ENCODE measurements at places on chromosomes 2 and 18.
A peak's percentile ranks its signal among the peaks of the same experiment; 100 is the strongest.

- DNase-seq = no peak
Observed at GRCh38 chr2:126908721-126909177, 10.1 kb downstream of the TEX51 start.

GRCh38 chr18:6478121-6478520 is 63.4 kb upstream of the L3MBTL4 start:
- DNase-seq = no peak

GRCh38 chr2:69054431-69054830 is 41.5 kb downstream of the ANTXR1 start:
- DNase-seq = no peak

GRCh38 chr2:130726614-130727180 is 2.2 kb upstream of the GPR148 start:
- no peak for DNase-seq

DNA sequence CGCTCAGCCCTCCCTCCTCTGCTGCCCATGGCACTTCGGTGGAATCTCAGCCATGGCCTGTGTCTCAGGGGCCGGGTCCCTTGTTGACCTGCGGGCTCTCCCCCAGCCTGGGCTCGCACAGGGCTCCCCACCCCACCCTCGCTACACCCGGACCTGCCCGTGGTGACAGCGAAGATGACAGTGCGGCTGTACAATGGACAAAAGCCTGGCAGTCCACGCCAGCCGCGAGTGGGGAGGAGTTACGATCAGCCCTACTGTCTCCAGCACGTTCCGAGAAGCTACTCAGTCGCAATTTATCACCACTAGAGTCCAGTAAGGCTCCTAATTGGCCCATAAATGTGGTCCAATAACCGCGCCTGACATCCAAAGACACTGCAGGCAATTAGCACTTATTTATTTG is 31.6 kb downstream of the GBX2 start:
- no peak for DNase-seq

GRCh38 chr2:235005603-235006259 is 53.9 kb downstream of the SH3BP4 start:
- DNase-seq = no peak

GRCh38 chr2:146634230-146635097 is 1210.4 kb upstream of the ACVR2A start:
- no peak for DNase-seq

- DNase-seq = no peak
Observed at GRCh38 chr18:77323640-77324299, 74.1 kb downstream of the GALR1 start.

- DNase-seq = peak; percentile 65
Observed at GRCh38 chr2:43218702-43219382, 7.6 kb downstream of the ZFP36L2 start.

GRCh38 chr2:189171956-189172609 is 7.5 kb downstream of the COL5A2 start:
- no peak for DNase-seq

DNA sequence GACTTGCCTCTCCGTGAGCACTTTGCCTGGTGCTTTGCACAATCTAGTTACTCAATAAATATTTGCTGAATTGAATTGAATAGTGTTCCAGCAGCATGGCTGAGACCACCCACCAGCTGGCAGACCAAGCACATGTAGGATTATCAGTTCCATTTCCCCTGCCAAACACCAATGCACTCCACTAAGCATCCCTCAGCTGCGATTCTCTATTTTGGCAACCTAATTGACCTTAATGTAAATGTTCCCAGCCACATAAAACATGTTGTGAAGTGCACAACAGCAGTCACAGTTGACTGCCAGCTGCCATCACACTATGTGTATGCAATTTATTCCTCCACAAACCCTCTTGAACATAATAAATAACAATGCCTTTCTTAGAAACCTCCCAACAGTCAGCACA is 1879.4 kb upstream of the PIK3C3 start:
- DNase-seq = no peak

DNA sequence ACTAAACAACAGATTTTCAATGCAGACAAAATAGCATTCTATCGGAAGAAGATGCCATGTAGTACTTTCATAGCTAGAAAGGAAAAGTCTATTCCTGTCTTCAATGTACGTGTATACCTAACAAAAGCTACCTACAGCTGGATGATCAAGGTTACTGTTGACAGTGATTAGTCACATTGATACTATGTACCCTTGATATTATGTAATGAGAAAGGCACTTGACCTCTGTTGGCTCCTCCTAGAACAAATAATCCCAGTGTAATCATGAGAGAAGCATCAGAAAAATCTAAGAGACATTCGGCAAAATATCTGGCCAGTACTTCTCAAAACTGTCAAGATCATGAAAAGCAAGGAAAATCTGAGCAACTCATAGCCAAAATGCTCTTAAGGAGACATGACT is 44.4 kb upstream of the LRRTM4 start:
- DNase-seq = no peak

Measured in esophagus squamous epithelium (tissue), 5 donors.